H9 (cell line): ENCODE measurements at places on chromosomes 7 and 10.

DNA sequence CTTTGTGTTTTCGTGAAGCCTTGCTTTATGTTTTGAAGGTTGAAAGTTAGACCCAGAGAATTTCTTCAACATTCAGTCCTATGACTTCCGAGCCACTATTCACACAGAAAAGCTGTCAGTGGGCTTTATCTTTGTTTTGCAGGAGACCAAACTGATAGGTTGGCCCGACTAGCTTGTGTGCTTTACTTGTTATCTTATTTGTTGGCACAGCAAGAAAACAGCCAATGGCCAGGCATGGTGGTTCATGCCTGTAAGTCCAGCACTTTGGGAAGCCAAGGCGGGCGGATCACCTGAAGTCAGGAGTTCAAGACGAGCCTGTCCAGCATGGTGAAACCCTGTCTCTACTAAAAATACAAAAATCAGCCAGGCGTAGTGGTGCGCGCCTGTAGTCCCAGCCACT lies 16.0 kb upstream of the GDI2 start:
- no peak for DNase-seq

DNA sequence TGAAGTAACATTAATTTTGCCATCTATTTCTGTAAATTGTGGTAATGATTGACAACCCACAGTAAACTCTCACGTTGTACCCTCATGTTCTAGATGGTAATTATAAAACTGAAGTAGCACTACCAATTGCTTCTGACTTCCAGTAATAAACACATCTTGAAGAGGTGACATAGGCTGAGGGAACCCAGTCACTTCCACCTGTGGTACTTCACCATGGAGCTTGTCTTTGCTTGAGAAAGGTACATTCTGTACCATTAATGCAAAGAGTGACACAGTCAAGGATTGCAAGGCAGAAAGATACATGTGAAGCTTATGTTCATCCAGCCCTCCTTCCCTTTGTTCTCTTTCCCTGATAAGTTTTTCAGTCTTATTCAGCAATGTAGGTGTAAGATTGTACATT lies 11.2 kb downstream of the CAPZA2 start:
- DNase-seq: no peak

GRCh38 chr10:72487116-72487515 lies 132.4 kb upstream of the DNAJB12 start:
- DNase-seq: no peak

DNA sequence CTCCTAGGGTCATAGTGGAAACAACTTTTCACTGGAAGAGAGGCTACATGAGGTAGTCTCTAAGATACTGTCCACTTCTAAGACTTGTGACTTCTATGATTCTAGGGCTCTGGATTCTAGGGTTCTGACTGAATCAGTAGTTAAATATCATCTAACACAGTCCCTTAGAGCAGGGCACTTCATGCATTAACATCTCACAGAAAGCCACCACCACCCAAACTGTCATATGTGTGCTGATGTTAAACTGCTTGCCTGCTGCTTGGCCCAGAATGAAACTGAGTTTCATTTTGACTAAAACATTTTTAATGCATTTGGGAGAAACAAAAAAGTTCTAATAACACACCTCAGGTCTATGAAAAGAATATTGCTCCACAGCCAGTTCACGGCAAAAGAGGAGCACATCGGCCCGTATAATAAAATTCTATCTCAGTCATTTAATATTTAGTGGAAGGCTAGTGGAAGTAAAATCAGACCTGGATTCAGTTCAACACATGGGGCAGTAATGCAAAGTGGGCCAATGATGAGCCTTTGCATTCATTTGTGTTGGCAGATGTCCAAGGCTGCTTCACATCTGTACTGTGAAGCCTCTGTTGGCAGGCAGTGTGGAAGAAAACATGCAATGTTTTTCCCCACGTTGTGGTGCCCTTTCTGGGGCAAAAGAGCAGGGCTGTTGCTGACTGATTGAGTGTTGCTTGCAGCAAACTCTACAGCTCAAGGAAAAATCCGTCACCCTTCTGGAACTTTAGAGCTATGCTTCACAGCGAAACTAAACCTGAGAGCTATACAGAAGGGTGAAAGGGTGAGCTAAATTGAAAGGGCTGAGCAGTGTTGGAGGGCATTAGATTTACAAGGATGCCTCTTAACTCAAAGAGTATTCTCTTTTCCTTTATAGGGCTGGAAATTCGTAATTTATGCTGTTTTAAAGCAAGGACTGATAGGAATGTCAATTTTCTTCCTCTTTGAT lies 33.5 kb upstream of the AUTS2 start:
- DNase-seq: peak; percentile 13

DNA sequence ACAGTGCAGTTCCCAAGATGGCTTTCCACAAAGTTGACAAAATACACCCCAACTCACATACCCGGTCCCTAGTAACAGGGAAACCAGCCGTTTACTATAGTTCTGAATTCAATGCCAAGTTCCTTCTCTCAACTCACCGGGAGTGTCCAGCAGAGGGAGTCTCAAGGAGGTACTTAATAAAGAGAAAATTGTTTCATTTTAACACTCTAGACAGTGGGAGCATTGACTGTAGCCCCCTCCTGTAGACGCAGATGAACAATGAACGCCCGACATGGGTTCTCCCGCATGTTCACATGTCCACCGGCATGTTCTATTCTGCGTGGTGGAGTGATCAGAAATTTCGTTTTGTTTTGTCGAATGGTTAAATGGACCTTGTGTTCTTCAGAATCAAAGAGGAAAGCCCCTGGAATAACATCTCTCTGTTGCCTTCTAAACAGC lies 1.9 kb downstream of the HIPK2 start:
- no peak for DNase-seq

DNA sequence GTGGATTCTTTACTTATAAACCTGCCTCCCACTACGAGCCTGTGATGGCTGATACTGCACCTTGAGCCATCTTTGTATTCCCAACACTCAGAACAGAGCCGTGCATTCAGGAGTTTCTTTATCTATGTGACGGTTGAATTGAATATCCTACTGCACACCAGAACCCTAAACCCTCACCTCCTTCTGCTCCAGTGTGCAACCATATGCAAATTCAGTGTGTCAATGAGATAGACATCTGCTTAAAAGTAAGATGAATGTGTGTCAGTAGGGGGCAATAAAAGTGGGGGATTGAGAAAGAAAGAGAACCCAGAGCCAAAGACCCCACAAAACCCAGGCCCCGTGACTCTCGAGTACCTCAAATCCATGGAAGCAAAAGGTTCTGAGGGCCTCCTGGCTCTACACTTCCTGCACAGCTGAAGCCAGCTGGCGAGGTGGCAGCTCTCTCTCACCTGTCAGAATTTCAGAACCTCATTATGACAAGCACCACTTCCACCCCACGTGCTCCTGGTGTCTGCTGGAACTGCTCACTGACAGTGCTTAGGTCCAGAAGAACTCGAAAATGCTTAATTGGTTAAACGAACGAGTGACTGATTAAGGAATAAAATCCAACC lies 143.3 kb upstream of the GPR26 start:
- no peak for DNase-seq

DNA sequence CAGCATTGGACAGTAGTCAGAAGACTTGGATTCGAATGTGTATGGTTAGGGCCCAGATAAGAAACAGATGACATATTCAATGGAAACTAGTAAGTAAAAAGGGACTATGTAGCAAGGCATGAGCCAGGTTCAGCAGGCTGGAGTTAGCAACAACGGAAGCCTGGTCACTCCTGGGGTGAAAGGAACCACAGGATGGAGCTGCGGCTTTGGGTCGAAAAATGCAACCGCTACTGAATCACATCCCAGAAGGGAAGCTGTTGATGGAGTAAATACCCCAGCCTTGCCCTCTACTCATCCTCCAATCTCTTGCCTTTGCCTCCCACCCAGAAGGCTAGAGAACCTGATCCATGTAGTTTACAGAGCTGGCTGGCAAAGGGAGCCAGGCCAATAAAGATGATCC lies 37.5 kb upstream of the EGR2 start:
- DNase-seq: no peak

DNA sequence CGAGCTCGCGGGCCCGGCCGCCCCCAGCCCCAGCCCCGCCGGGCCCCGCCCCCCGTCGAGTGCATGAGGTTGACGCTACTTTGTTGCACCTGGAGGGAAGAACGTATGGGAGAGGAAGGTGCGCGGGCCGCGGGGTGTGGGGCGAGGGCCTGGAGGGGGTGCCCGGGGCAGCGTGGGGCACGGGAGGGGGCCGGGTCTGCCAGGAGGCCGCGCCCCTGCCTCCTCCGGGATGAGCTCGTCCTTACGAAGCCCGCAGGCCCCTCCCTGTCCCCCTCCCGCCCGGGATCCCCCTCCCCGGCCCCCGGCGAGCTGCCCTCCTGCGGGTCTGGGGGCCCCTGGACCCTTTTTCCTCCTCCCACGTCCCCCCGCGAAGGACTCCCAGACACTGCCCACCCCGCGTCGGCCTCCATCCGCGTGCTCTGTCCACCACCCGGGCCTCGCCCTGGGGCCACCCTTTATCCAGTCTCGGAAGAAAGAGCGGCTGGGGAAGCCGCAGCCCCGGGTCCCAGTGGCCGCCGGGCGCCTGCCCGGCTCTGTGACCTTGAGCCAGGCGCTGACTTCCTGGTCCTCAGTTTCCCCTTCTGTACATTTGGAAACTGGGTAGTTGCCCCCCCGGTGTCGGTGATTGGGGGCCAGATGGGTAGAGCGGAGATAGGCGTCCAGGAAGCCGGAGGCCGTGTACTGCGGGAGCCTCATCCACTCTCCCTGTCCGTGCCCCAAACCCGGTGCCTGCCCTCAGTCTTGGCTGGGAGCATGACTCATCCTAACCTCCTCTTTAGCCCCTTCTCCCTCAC lies 521 bp downstream of the LIMK1 start:
- peak; percentile 57 for DNase-seq

DNA sequence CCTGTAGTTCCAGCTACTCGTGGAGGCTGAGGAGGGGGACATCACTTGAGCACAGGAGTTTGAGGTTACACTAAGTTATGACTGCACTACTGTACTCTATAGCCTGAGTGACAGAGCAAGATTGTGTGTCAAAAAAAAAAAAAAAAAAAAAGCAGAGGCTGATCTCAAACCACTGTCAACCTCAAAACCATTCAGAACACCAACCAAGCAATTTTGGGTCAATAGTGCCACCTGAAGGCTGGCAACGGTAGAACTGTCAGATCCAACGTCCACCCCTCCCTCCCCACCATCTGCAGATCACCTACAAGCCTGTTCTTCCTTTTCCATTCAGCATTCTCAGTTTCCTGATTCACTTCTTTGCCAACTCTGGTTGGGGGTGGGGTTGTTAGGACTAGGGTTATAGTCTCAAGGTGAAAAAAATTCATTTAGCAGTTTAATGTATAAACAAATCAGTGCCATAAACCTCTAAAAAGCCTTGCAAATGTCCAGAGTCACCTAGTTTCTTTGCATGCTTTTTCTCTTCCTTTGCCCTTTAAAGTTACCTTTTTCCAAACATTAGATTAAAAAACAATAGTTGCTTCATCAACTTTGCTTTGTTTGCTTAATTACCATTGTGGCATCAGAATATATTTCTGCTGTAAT lies 2.6 kb downstream of the MRPS33 start:
- peak; percentile 60 for DNase-seq

GRCh38 chr7:41169317-41169716 lies 533.6 kb downstream of the INHBA start:
- DNase-seq: no peak

DNA sequence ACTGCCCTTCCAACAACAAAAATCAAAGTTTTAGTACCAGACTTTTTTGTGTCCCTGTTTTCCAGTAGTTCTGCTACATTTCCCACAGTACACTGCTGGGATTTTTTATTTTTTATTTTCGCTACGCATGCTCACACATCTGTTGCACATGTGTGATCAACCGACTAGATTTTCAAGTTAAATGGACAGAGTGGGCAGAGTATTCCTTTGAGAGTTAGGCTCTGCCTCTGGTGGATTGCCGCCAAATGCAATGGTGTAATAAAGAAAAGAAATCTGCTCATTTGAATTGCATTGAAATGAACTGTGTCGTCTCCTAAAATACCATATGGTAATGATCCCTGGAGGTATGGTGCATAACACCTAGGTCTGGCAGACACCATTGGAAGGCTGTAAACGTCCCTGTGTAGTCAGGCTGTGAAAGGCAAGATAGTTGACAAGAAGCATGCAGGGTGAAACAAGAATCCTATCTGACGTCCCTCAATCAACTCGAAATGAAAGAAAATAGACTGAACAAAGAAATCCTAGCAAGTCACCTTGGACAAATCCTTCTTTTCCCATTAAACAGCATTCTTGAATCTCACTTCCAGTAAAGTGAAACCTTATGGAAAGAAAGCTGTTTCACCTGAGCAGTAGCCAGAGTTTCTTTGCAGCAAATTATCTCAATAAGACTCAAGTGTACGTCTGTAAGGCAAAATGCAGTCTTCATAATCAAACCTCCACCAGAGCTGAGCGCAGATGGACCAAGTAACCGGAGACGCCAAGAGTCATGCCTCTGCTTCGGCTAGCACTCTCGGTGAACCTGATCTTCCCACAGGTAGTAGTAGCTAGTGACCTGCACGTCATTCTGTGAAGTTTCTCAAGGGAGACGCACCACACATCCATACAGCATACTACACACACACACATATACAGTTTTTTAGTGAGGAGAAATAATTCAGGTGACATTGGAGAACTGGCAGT lies 357.3 kb downstream of the CRPPA start:
- no peak for DNase-seq

- no peak for DNase-seq
Observed at GRCh38 chr7:129187681-129188371, 607 bp upstream of the SMO start.

GRCh38 chr7:69104023-69104422 lies 494.3 kb upstream of the AUTS2 start:
- DNase-seq: peak; percentile 76

GRCh38 chr7:108396080-108396479 lies 60.2 kb downstream of the NRCAM start:
- no peak for DNase-seq

GRCh38 chr7:92763636-92764423 lies 72.5 kb downstream of the CDK6 start:
- peak; percentile 84 for DNase-seq

GRCh38 chr10:4111643-4112042 lies 326.6 kb upstream of the KLF6 start:
- no peak for DNase-seq

DNA sequence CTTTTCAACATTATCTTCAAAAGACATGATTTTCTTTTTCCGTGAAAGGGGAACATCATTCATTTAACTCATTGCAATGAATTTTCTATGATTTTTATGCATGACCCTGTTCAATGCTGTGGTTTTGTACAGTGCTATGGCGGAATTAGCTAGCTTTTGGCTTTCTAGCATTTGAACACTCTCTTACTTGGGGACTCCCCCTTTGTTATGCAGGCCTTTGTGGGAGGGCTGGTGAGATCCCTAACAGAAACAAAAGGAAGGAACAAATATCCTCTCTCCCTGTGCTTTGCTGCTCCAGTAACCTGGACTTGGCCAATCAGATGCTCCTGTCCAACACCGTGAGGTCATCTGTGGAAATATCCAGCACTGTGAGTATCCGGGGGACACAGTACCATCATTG lies 353.4 kb upstream of the FZD8 start:
- no peak for DNase-seq
